GM12891 (cell line): ENCODE measurements at places on chromosomes 2 and 18.

- DNase-seq, result no peak
These were observed 440.9 kb downstream of the PTPRM start for GRCh38 chr18:8008033-8008432.

GRCh38 chr2:197001921-197002320 is 75.4 kb upstream of the PGAP1 start:
- no peak for DNase-seq

- no peak for DNase-seq
These were observed 248.0 kb upstream of the PXDN start for GRCh38 chr2:1992280-1992679.

GRCh38 chr2:5616019-5616418 is 76.2 kb upstream of the SOX11 start:
- DNase-seq, result no peak

- no peak for DNase-seq
These were observed 820 bp upstream of the SH3BP4 start for GRCh38 chr2:234950730-234951663.

DNA sequence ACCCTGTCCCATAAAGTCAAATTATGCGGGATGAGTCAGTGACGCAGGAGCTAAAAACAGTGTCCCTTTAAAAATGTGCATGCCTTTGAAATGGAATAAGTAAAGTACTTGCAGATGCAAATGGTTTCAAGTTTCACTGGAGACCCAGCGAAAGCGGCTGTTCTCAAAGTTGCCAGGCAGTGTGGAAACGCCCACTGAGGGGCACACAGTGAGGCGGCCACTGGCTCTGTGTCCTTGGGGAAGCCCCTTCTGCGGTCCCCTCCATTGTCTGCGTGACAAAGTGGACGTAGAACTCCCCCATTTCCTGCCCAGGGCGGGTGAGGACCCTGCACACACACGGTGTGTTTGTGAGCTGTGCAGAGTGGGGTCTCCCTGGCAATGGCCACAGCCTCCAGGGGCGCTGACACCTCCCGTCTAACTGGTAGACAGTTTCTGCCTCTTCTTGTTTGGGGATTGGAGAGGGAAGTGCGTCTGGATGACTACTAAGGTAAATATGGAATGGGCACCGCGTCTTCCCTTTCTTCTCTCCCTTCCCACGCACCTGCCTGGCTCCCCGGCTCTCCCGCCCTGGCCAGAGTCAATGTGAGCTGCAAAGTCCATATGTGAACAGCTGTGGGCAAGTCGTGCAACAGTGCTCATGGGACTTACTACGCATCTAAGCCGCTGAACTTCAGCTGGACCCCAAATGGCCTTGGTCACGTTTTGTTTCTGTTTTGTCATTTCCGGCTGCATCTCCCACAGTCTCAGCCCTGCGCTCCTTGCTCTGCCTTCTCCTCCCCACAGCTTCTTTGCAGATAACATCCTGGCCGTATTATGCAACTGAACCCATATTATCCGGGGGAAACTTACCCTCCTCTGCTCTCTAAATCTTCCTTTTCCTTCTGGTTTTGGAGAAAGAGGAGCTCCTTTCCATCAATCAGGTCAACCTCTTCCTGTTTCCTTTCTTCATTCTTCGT is 33.7 kb upstream of the ZNF516 start:
- DNase-seq, result no peak

GRCh38 chr18:61608316-61608715 is 275.1 kb downstream of the CDH20 start:
- no peak for DNase-seq

GRCh38 chr18:48901145-48902022 is 49.4 kb downstream of the SMAD7 start:
- DNase-seq, result no peak

DNA sequence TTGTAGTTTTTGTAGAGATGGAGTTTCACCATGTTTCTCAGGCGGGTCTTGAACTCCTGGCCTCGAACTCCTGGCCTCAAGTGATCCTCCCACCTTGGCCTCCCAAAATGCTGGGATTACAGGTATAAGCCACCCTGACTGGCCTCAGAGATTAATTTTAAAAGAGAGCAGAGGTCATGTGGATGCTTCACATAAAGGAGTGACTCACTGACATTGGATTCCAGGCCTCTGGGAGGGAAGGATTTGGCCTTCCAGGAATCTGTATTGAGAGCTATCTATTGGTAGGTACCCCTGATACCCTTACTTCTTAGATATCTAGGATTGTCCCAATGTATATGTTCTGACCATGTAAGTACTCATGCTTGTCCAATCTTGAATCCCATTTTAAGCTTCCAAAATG is 138.4 kb downstream of the FAM161A start:
- no peak for DNase-seq

GRCh38 chr2:50455351-50455939 is 576.5 kb downstream of the NRXN1 start:
- no peak for DNase-seq

DNA sequence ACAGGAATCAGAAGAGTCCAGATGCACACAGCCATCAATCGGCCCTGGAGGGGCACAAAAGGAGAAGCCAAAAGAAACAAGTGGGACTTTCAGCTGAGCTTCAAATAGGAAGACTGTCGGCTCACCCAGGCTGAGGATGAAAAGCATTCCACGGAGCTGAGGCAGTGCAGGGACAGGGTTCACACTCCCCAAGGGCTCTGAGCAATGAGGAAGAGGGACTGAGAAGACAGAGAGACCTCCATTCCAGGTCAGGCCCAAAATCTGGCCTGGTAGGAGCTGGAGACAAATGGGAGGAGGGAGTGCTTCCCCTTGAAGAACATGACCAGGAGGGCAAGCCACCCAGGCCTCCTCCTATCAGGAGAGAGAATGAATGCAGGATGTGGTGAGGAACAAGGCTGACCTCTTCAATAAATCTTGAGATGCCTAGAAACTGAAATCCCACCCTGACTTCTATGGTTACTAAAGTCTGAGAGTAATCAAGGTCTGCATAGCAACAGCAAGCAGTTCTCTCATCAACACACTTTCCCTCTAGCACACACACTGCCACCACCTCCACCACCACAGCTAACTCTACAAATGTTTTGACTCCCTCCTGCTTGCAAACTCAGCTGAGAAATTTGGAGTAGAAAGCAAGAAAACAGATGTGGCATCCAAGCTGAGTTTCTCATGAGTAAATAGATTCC is 434.4 kb downstream of the TNS1 start:
- DNase-seq, result no peak

DNA sequence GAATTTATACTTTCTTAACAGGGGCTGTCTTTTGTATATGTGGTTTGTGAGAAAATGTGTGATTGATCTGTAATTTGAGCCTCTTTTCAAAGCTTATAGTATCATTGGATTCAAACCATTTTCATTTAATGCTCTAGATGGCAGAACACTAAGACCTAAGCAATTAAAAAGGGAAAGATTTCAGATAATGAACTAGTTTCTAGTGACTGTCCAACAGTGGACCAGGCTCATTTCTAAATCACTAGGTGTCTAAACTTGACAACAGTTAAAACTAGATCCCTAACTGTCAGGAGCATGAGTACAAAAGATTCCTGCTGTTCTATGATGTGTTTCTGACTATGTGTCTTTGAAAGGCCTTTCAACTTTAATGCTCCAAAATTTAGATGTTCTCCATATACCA is 54.6 kb downstream of the ANKRD44 start:
- DNase-seq, result no peak

- DNase-seq, result no peak
These were observed 280.8 kb upstream of the RGPD4 start for GRCh38 chr2:107545851-107546250.

DNA sequence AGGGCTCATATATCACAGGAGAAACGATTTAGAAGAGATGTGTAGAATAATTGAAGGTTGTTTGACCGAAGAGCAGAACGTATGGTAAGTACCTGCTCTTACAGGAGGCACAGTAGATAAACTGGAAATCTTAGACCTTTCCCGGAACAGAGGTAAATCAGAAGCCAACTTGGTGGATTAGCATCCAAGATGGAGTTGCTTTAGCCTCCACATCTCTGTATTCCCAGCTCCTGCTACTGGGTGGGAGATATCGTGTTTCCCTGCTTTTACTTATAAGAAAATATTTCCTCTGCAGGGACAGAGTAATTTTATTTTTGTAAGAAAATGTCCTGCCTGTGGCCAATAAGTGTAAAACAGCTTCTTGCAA is 164.5 kb downstream of the SLC39A10 start:
- no peak for DNase-seq

DNA sequence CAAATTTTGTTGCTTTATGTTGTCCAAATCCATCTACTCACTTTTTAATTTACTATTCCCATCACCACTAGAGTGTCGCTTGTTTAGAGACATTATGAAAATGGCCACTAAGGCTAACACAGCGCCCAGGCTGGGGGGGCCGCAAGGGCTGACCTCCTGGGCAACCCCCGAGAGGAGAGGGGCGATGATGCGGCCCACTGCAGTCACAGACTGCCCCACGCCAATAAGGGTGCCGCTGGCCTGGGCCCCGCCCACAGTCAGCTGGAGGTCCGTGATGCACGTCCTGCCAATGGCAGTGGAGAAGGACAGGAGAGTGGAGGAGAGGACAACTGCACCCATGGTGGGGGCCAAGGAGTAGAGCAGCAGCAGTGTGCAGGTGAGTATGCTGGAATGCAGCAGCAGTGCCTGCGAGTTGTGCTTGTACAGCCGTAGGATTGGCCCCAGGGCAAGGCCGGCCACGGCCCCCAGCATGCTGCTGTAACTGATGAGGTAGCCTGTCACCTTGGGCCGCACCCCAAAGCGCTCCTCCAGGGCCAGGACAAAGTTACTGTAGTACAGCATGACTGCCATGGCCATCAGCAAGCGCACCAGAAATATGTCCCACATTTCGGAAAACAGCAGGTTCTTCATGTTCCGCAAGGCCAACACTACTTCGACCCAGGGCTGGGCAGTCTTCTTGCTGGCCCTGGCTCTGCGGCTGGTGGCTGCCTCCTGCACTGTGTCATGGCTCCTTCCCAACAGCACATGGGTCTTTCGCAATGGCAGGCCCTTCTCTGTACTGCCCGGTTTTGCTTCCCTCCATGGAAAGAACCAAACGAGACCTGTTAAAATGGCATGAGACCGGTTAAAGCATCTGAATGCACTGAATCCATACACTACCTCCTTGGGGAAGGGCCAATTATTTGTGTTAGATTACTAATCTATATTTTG is 43.2 kb upstream of the TMEM182 start:
- DNase-seq, result no peak

DNA sequence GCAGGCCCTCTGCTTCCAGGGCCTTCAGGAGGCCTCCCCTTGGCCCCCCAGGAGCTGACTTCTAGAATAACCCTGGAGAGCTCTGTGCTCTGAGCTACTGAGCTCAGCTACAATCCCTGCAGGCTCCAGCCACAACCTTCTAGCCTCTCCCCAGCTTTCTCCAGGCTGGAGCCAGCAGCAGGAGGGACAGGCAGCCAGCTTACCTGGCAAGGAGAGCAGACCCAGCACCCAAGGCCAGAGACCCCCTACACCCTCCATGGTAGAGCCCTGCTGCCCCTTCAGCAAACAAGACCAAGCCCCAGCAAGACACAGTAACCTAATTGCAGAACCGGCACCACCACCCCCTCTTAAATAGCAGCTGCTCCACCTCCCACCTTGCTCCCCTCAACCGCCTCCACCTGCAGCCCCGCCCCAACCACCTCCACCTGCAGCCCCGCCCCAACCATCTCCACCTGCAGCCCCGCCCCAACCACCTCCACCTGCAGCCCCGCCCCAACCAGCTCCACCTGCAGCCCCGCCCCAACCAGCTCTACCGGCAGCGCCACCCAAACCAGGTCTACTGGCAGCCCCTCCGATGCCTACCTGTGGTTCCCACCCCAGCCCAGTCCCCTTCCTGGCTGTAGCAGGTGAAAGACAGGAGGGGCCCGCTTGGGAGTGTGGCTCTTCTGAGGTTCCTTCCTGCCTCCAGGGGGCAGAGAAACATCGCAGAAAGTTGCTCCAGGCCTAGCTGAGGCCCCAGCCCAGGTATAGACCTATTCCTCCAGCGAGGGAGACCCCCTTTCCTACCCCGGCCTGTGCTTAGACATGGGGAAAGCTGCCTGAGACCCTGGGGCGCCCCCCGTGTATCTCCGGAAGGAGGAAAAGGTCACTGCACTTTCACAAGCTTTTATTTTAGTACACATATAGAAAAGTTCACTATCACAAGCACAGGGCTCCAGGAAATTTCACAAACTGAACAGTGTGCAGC is at the start of gene ASTL:
TSS of gene ASTL (minus strand) at position 324 of the 967 bp plus-strand sequence. CDS start at position 258, 66 bp downstream.
- DNase-seq, result peak; percentile 74

DNA sequence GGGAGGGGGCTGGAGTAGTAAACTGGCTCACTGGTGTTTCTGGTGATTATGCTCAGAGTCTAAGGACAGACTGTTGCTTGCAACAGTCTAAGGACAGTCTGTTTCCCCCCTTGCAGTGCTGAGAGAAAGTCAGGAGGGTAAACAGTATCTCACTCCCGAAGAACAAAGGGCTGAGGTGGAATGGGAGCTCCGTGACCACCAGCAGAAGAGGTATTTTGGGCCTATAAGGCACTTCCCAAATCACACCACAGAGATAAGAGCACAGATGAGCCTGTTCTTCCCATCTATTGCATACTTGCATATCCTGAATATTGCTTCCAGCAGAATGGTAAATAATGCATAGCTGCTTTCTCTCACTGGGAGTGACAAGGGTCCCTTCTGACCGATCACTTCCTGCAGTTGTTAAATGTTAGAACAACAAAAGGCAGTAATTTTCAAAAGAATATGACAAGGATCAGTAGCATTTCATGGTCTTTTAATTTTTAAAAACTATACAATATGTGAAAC is 160.4 kb upstream of the LYPD1 start:
- DNase-seq, result no peak

DNA sequence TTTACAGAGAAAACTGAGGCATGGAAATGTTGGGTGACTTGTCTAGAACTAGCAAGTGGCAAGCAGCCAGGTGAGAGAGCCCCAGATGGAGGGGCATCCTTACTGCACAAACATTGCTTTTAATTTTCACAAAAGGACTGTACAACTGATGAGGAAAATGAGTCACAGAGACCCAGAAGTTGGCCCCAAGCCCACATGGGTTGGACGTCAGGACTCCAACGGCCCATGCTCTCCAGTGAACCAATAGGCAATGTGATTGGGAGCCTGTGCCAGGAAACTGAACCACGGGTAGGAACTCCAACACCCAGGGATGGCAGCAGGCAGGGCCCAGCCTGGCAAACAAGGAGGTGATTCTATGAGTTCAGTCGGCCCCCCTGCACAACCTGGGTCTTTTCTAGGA is 50.8 kb downstream of the PID1 start:
- no peak for DNase-seq

DNA sequence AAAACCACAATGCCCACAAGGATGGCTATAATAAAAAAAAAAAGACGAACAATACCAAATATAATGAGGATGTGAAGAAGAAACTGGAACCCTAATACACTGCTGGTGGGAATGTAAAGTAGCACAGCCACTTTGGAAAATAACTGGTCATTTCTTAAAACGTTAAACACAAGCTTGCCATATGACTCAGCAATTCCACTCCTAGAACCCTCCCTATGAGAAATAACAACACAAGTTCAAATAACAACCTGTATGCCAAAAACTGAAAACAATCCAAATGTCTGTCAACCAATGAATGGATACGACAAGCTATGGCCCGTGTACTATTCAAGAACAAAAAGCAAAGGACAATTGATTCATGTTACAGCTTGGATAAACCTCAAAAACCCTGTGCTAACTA is 7.0 kb upstream of the ALPK2 start:
- DNase-seq, result no peak
